ENCODE measurements at places on chromosomes 12 and 14.

- no peak for DNase-seq
Observed at GRCh38 chr14:59159169-59159568, 29.3 kb upstream of the DAAM1 start.

DNA sequence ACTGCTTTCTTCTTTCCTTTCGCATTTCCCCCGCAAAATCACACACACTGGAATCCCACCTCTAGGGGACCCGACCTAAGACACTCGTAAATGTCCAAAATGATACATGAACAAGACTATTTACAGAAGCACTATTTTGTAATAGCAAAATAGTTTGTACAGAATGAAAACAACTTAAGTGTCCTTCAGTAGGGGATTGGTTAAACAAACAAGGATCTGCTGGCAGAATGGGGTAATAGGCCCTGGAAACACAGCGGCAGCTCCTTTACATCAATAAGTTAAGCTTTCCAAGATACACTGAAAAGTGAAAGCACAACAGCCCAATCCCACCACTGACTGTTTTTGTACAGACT lies 48.8 kb downstream of the LTBP2 start:
- DNase-seq = no peak

DNA sequence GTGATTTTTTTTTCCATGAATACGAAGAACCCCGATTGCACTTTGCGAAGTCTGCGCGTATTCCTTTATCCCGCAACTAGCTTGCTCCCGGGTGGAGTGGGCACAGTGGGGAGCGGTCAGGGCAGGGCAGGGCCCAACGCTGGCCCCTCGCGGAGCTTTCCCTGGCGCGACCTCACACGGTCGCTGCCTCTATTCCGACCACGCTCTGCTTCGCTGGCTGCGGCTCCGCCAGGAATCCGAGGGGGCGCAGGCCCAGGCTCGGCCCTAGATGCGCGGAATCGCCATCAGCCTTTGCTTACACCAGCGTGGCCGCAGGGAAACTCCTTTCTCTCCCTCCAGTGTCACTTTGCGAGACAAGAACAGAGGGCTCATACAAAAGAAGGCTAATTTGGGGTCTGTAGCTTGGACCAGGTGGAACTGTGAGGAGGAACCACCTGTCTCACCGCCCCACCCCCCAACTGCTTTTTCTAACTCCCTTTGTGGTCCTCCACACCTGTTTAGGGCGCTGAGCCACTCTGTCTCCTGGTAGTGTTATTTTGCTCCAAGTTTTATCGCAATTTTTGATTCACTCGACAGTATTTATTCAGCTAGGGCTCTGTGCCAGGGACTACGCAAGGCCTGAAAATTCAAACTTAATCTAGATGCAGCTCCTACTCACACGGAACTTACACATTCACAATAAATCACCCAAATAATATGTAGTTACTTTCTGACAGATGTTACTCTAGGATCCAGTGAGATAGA lies 3.1 kb upstream of the NKX2-1 start:
- DNase-seq = no peak

DNA sequence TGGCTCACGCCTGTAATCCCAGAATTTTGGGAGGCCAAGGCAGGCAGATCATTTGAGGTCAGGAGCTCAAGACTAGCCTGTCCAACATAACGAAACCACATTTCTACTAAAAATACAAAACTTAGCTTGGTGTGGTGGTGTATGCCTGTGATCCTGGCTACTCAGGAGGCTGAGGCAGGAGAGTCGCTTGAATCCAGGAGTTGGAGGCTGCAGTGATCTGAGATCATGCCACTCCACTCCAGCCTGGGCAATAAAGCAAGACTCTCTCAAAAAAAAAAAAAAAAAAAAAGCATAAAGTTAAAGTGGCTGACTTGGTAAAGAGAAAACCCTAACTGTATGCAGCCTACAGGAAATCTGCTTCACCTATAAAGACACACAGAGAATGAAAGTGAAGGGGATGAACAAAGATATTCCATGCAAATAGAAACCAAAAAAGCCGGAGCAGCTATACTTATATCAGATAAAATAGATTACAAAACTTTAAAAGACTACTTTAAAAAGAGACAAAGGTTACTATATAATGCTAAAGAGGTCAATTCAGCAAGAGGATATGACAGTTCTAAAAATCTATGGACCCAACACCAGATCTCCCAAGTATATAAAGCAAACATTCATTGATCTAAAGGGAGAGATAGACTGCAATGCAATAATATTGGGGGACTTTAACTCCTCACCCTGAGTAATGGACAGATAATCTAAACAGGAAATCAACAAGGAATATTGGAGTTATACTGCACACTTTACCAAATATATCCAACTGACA lies 4.1 kb downstream of the CLEC2B start:
- no peak for DNase-seq

- DNase-seq = no peak
Observed at GRCh38 chr12:132838410-132839080, 9.9 kb upstream of the GOLGA3 start.

- no peak for DNase-seq
Observed at GRCh38 chr14:61927060-61927459, 164.8 kb downstream of the SNAPC1 start.

- DNase-seq = no peak
Observed at GRCh38 chr14:37550511-37550910, 44.5 kb downstream of the FOXA1 start.
